ENCODE measurements at places on chromosomes 12 and 14.

GRCh38 chr12:132329036-132329719 lies at the start of gene GALNT9:
Gene GALNT9, minus strand, starts transcription at chr12:132329589. Its CDS starts 386 bp downstream, at chr12:132329203.
- DNase-seq: peak; percentile 22

GRCh38 chr12:9799961-9800360 lies 27.3 kb upstream of the KLRF1 start:
- DNase-seq: no peak

DNA sequence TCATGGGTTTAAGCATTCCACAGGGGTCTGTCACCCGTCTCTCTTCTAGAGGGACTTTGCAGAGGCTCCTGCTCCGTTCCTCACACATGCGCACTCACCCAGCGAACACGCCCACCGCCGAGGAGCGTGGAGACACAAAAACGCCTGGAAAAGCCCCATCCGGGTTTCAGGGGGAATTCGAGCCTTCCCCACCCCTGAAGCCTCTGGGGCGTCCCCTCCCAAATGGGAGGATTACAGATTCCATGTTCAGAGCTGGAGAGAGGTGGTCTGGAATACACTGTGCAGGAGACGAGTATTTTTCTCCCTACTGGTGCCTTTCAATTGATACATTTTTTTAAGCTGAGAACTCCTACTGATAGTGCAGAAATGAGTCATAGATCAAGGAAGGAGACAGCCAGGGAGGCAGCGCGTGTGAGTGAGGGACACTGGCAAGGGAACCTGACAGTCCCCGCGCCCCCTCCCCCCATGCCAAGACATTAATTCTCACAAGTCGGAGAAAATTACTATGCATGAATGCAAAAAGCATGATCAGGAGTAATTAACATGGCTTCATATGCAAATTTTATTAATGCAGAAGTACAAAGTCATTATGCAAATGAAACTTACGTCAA lies 36.9 kb downstream of the BCL11B start:
- DNase-seq: peak; percentile 90

- DNase-seq: no peak
These were observed 62.4 kb downstream of the TAOK3 start for GRCh38 chr12:118310320-118310719.

GRCh38 chr14:71130491-71131179 lies 223.4 kb downstream of the PCNX1 start:
- no peak for DNase-seq

- DNase-seq: no peak
These were observed 17.9 kb downstream of the DERA start for GRCh38 chr12:15928870-15929571.

DNA sequence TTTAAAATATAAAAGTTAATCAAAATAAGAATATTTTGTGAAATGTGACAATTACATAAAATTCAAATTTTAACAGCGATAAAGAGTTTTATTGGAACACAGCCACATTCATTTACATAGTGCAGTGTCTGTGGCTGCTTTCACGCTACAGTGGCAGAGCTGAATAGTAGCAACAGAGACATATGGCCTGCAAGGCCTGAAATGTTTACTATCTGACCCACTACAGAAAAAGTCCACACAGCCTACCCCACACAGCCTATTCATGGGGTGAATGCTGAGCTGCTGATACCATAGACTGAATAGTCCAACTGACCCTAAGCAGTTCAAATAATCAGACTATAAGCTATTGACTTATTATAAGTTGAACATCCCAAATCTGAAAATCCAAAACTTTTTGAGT lies 13.2 kb downstream of the GNS start:
- no peak for DNase-seq

DNA sequence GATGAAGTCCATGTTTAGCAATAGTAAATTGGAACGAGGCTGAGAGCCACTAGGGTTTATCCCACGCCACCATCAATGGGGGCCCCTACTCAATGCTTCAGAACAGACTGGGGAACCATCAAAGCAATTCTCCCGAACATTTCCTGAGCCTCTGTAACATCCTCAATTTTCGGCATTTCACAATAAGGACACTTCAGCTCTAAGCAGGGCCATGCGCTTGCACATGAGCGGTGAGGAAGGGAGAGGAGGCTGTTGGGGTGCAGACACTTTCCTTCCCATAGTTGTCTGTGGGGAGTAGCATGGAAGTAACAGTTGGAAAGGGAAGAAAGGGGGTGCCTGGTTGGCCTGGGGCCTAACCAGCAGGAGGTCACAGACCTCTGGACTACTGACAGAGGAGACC lies 129.9 kb upstream of the PRMT8 start:
- no peak for DNase-seq

- no peak for DNase-seq
These were observed 250.4 kb downstream of the ALX1 start for GRCh38 chr12:85530456-85530855.

DNA sequence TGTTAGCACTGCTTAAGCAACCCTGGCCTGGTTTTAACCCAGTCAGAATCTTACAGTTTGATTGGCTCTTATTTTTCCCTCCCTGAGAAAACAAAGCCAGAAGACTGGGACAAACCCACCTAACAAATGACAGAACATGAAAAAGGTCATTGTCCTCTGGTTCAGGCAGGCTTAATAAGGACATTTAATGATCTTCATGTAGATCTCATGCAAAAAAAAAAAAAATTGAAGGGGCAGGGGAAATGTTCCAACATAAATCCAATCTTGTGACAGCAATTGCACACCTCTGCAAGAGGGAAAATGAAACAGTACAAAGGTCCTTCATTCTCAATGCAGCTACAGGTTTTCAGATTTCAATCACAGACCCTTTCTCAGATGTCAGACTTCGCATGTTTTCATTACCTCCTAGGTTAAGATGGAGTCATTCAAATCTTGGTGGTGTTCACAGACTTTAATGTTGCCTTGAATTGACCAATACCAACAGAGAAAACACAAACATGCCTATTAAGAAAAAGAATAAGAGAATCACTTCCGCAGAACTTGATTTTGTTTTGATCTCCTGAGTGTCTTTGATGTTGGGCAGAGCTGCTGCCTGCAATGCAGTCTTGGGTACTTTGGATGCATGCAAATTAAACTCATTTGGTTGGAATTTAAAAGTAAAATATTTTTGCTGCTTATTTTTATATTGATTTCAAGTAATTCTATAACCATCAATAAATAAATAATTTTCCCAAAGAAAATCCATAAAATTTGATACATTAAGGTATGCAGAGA lies 359.0 kb downstream of the BTG1 start:
- no peak for DNase-seq

- DNase-seq: no peak
These were observed 3.9 kb downstream of the KDM2B start for GRCh38 chr12:121576851-121577391.

DNA sequence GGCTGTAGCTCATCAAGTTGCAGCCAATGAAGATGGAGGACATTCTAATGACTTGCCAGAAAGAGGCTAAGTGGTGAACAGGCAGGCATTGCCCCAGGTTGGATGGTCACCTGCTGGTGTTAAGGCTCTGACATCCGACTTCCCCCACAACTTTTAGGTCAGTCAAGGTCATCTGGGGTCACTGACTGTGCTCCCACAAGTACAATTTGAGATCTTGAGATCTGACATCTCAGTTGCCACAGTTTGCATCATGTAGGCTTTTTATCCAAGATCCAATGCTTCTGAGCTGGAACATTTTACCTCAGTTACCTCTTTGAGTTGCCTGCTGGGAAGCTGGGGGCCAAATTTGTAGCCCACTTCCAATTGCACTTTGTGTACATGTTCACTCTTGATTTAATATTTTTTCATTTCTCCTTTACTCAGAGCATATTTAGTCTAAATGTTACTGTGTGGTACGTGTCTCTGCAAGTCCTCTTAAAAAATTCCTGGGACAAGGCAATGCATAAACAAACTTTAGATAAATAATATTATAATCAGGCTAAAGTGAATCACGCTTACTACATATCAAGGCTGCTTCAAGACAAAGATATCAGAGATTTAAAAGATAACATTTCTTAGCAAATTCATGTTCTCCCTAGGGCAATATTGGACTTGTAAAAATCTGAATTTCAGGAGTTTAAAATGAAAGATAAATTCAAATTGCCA lies 61.4 kb downstream of the SEL1L start:
- DNase-seq: no peak

DNA sequence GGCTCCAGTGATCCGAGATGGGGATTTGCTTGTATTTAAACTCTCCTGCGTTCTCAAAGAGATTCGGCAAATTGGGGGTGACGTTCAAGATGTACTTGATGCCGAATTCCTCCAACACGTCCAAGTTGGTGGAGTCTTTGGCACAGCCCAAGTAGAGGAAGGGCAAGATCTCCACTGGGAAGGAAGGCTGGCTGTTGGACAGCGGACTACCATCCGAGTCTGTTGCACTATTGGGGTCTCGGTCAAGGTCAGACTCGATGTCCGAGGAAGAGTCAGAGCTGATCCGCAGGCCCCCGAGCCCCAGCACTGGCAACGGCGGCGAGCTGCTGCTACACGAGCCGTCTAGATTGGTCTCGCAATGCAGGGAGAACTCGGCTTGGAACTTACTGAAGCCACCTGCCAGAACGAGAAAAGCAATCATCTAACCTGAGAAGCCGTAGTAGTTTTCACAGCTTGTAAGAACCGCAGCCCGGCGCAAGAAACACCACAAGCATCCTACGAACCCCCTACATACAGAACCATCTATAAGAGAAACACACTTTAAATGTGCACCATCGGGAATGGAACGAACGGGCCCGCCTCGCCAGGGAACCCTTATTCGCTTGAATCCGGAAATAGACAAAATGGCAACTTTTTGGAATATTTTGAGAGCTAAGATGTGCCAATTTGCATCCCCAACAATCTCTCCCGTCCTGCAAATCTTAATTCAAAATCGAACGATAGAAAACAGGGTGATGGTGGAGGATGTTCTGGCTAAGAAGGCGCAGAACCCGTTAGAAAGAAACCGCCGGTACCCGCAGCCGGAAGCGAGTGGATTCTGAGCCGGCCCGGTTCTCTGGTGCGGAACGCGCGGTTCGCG lies 1.4 kb downstream of the DUSP6 start:
- peak; percentile 40 for DNase-seq

DNA sequence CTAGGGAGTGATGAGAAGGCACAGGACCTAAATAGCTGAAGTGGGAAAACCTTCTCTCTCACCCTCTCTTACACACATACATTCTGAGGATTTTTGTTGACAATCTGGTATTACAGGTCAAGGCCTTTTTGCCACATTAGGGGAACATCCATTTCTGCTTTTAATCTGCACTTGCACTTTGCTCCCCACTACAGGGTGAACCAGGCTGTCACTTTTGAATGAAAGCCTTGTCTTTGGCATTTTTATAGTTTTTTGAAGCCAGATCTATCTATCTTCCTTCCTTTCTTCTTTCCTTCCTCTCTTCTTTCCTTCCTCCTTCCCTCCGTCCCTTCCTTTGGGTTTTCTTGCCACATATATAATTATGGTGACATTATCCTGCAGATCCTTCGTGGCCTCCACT lies 165.9 kb upstream of the OTX2 start:
- DNase-seq: no peak

- DNase-seq: no peak
These were observed 174.8 kb downstream of the EFCAB11 start for GRCh38 chr14:89779707-89780106.

- DNase-seq: no peak
These were observed 328 bp downstream of the INTS13 start for GRCh38 chr12:26937443-26937862.

- DNase-seq: no peak
These were observed 309.6 kb upstream of the ATXN7L3B start for GRCh38 chr12:74227846-74228545.

Data from stimulated activated CD4-positive, alpha-beta T cell treated with anti-CD3 and anti-CD28 coated beads, Interleukin-15, amount 100 ng/mL, for 24 hours (primary cell).